Stimulated activated CD8-positive, alpha-beta memory T cell treated with anti-CD3 and anti-CD28 coated beads, Interleukin-7, amount 100 ng/mL, for 48 hours (primary cell): ENCODE measurements at places on chromosomes 6 and 20.
A peak's percentile ranks its signal among the peaks of the same experiment; 100 is the strongest.

- DNase-seq, result no peak
Measured at GRCh38 chr6:106369739-106370138, 9.2 kb downstream of the CRYBG1 start.

GRCh38 chr6:17600527-17601385, 654 bp downstream of the FAM8A1 start:
- DNase-seq, result peak; percentile 10

- DNase-seq, result no peak
Measured at GRCh38 chr20:62606016-62606415, 36.3 kb upstream of the SLCO4A1 start.

DNA sequence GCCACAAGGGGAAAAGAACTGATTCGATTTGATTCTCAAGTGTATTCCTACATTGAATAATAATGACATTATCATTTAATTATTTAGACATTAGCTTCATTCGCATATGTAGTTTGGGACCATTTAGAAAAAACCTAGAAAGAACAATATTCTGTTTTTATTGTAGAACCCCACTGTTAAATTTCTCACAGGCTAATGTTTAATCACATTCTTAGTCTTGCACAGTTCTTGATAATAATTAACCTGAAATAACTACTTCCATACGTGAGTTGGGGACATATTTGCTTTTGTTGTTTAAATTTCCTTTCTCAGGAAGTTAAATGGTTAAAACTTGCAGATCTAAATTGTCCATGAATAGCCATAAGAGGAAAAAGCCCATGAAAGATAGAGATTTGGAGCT, 275.2 kb downstream of the TFAP2B start:
- no peak for DNase-seq

DNA sequence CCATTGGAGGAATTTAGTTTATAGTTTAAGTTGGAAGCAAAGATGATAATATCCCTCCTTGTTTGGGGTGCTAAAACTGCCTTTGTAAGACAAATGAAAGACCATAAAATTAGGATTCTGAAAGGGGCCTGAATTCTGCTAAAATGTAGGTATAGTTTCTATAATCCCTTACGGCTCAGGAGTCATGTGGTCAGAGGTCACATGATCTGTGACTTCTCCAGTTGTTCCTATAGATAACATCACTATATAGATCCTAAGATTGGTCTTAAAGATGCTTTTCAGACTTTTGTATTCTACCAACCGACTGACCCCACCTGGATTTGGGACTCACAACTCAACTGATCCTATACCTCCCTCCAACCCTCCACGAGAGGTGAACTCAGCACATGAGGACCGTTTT, 36.6 kb downstream of the ZNF311 start:
- no peak for DNase-seq

DNA sequence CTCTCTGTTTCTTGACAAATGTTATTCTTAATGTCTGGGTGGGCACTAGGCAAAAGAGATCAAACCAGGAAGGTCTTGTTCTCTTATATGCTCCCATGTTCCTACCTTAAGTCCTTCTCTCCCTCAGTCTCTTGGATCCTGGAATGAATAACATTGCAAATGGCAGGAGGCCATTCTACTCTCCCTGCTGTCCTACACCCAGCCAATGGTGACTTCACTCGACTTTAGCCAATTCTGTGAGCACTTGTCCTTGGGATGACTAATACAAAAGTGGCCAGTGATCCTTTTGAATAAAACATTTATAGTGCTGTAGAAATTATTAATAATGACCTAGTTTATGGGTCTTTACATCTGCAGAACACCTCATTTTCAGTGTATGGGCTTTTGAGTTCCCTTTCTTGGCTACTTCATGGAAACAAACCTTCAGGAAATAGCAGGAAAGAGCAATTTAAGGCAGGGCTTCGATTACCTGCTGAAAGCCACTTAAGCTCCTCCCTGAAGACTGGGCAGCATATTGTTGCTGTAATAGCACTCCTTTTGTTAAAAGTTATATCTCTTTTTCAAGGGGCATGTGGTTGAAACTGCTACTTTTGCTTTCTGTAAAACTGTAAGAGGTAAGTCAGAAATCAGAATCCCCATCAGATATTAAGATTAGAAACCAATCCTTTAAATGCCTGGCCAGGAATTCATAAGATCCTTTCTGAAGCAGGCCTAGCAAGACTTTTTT, 10.5 kb downstream of the OTOR start:
- DNase-seq, result no peak

DNA sequence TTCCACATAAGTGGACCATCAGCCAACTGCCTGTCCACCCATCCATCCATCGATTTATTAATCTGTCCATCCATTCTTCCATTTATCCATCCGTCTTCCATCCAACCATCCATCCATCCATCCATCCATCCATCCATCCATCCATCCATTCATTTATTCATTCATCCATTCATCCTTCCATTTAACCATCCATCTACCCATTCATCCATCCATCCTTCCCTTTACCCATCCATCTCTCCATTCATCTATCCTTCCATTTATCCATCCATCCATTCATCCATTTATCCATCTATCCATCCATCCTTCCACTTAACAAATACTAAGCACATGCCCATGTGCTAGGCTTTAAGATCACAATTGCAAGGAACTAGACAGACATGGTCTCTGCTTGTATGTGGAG, 6.8 kb downstream of the SAMD5 start:
- no peak for DNase-seq

DNA sequence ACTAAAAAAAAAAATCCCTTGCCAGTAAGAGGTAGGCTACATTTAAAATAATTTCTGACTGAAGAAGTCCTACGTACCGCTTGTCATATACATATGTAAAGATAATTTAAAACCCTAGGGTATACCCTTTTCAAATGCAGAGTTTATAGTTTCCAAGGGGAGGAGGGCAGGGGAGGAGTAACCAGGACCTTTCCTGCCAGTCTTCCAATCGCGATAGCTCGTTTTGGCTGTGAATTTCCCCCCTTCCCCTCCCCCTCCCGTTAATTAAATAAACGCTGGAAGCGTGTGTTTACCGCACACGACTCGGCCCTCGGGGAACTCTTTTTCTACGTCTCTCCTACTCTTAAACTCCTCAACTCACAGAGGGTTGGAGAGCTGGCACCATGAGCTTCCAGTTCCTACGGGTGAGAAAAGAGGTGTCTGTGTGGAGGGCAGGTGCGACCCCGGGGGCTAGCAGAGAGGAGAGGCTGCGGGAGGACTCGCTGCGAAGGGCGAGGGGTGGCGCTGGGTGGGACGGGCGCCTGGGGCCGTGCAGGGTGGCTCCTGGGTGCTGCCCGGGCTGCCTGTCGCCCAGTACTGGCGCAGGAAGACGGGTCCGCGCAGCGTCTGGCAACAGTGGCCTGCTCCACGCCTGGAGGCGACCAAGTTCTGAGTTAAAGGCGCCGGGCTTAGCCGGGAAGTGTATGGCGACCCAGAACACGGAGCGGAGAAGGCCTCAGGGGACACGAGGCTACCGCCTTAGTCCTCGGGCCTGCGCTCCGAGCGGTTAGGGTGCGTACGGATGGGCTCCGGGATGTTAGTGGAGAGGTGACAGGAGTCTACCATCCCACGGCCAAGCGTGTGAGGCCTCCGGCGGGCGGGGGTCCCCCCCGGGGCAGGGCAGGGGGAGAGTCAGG, 4.1 kb upstream of the TFAP2C start:
- no peak for DNase-seq

- DNase-seq, result no peak
Measured at GRCh38 chr20:36862857-36863668, 12.9 kb upstream of the TLDC2 start.
